Non-pigmented ciliary epithelial cell (primary cell): ENCODE measurements at places on chromosomes 5 and 9.

DNA sequence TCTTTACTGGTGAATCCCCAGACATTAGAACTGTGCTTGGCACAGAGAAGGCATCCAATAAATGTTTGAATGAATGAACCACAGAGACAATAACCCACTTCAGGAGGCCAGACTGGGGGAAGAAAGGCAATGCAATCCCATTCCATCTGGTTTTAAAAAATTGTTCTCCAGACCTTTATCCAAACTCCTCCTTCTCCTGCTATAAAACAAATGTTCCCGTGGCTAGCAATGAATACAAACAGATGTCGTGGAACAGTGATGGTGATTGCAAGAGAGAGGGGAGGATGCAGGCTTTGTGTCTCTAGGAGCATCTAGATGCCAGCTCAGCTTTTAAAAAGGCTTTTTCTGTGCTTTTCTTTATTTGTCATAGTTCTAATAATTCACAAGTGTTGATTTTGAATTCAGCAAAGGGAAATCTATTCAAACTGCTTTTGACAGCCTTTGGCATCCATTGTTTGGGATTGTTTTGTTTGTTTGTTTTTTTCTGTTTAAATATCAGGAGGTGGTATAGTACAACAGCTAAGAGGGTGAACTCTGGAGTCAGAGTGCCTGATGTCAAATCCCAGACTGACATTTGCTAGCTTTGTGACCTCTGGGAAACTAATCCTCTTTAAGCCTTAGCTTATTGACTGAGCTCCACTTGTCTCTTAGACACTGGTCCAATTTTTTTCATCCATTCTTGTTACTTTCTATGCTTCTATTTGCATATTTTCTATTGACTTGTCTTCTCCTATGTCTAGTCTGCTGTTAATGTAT is 59.1 kb downstream of the TNFSF15 start:
- DNase-seq: no peak

DNA sequence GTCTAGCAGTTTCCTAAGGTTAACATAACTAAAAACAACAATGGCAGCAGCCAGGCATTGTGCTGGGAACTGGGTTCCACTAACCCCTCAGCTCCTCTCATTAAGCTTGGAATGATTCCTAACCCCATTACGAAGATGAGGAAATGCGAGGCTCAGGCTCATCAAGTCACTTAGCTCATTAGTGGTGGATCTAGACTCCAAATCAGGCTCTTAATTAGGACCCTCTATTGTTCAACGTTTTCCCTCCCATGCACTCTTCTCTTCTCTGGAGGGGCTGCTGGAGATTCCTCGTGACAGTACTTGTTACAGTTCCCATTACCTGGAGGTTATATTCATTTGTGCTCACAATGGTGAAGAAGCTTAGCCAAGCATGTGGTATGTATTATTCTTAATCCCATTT is 6.5 kb downstream of the TAS2R1 start:
- DNase-seq: no peak

GRCh38 chr9:81826517-81826906 is 101.7 kb upstream of the SPATA31D4 start:
- DNase-seq: no peak

GRCh38 chr9:36436909-36437308 is 36.8 kb upstream of the RNF38 start:
- no peak for DNase-seq

- no peak for DNase-seq
These were observed 14.0 kb downstream of the ARL15 start for GRCh38 chr5:54296386-54296785.

- no peak for DNase-seq
These were observed 108.1 kb downstream of the SNCAIP start for GRCh38 chr5:122420091-122420490.

DNA sequence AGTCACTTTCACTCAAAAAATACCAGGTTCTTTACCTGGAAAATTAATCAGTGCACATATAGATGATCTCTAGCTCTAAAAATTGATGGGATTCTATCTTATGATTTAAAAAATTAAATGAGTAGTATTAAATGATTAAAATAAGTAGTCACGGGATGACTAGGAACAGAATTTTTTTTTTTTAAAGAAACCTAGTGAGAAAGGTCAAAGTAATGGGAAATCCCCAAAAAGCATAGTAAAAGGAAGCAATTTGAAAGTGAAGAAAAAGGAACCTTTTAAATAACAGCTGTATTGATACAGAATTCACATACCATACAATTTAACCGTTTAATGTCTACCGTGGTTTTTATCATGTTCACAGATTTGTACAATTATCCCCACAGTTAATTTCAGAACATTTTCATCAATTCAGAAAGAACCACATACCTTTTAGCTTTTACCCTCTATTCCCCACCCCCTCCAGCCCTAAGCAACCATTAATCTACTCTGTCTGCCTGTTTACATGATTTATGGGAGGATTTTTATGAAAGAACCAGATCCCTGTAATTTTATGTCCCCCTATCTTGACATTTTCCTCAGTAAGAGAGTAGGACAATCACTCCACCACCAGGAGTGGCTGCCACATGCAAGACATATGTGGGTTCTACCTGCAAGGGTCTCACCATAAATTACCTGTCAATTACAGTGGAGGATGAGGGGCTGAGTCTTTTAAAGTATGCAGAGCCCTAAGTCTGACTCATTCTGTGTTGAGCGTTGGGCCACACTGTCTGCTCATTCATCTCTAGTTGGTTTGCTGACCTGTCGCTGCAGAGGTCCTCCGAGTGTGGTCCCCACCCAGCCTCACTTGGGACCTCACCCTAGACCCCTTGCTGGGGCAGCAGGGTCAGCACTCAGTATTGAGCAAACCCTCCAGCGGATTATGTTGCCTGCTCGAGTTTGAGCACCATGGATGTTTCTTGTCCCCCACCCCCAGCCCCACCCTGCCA is 16.0 kb downstream of the ANKRD33B start:
- DNase-seq: no peak

- no peak for DNase-seq
These were observed 95.0 kb downstream of the NPR3 start for GRCh38 chr5:32805971-32806638.

DNA sequence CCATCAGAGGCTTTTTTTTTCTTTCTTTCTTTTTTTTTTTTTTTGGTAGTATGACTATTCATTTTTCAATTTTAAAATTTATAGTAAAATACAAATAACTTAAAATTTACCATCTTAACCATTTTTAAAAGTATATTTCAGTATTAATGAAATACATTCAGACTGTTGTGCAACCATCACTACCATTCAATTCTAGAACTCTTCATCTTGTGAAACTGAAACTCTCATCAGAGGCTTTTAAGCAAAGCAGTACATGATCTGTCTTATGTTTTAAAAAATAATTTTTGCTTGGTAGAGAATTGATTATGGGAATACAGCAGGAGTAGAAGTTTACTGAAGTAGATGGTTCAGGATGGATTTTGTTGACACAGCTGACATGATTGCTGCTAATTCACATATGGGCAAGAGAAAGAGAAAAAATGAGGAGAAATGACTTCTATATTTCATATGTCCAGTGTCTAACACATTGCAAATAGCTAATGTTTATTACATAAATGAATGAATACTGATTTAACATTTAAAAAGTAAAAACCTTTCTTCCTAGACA is 13.4 kb downstream of the ELOVL7 start:
- DNase-seq: no peak

DNA sequence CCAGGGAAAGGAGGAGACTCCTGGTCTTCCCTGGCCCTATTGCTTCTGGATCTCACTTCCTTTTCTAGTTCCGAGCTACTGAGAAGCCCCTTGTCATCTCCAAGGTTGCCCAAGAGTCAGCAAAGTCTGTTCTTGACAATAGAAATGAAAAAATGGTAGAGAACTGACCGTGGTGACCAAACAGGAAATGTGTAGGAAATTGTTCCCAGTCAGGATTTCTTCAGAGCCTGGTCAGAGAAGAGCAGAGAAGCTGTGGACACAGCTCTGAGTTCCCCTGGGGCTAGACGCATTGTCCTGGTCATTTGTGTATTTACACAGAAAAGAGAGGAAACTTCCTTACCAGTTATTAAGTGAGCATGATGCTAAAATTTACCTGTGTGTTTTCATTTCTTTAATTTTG is 35.6 kb downstream of the S1PR3 start:
- DNase-seq: no peak

DNA sequence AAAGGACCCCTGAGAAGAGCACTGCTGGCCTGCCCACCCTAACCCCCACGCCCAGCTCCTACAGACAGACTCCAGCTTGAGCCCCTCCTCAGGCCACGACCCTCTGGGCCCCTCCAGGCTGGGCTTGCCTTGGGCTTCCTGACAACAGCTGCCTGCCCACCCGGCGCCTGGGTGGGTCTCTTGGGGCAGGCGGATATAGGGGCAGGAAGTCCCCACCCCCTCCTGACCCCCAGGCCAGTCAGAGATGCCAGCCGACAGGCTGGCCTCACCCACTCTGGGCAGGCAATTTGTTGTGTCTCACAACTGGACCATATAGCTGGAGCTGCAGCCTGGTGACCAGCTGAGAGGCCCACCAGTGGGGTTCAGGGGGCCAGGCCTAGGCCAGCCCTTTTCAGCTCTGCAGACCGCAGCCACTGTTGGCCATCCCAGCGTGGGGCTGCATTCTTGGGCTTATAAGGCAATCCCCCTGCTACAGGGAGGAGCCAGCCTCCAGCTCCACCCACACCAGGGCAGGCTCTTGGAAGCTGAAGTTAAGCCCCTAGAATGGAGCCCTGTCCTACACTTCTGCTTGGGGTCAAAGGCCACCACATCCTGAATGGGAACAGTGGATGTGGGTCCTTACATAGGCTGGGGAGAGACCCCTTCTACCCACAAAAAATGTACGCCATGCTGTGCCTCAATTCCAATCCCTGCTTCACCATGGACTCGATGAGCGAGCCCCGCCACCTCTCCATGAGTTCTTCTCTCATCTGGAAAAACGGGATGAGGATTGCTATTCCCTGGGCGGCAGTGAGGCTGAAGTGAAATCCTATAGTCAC is 2.0 kb downstream of the PDLIM7 start:
- DNase-seq: peak; percentile 74

- DNase-seq: no peak
These were observed 61.7 kb upstream of the PSD2 start for GRCh38 chr5:139733698-139734538.

GRCh38 chr5:83983852-83984251 is 263.2 kb upstream of the HAPLN1 start:
- DNase-seq: no peak

GRCh38 chr5:133109655-133110483 is 58.1 kb downstream of the HSPA4 start:
- no peak for DNase-seq

DNA sequence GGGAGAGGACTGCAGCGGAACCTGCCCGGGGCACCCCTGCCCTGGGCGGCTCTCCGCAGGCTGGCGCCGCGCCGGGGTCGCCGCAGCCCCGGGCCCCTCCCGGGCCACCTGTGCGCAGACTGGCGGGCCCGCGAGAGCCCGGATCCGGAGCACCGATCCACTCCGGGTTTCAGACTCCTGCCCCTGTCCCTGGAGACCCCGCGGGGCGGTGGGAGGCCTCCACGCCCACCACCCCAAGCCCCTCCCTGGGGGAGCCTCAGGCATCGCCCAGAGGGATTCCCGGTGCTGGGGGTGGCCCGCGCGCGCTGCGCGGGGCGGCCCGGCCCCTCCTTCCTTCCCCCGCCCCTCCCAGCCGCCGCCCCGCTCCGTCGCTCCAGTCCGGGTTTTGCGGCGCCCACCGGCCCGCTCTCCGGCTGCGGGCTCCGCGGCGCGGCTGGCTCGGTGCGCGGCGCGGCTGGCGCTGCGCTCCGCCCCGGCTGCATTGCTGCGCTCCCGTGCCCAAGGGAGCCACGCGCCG is at the start of gene UNC5A:
Gene UNC5A, plus strand, starts transcription at position 479 of the 517 bp plus-strand sequence. CDS start 192 bp downstream, outside the sequence.
- no peak for DNase-seq

DNA sequence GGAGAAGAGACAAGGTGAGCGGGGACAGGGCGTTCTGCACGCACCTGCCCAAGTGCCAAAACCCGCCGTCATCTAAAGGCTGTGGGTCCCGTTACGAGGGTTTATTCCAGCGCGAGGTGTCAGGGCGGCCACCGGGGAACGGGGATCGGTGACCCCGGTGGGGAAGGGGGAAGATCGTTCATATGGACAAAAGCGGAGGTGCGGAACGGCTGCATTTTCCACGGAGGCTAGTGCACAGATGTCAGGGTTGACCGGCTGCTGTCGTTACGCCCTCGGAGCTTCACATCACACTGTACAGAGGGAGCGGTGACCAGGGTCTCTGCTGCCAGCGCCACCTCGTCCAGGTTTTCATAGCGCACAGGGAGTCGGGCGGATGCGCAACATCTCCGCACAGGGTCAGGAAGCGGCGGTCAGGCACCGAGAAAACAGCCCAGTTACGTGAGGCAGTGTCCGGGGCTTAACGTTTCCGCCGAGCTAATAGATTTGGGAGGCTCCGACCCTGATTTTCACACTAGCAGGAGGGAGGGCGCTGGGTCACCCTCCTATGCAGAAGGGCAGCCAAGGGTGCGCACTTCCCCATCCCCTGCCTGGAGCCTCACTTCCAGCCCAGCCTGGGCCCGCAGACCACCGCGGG is 13.5 kb downstream of the BTNL9 start:
- no peak for DNase-seq

GRCh38 chr5:73135021-73135420 is 14.6 kb downstream of the TMEM171 start:
- no peak for DNase-seq

DNA sequence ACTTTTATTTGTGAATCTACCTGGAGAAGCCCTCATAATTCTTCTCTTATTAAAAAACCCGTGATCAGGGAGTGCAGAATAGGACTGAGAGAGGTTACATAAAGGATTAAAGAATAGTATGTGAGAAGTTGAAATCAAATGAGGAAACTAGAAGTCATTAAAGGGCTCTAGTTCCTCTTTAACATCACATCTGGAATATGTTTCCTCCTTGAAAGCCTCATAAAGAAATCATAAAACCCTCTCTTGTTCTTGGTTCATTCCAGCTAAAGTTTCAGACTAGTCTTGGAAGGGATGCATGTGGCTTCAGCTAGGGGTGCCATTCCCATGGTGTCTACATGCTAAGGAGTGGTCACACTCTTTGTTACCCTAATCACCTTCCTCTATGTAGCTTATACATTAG is 5.7 kb upstream of the C5orf46 start:
- no peak for DNase-seq

GRCh38 chr9:76456202-76456926 is 2.6 kb upstream of the GCNT1 start:
- DNase-seq: peak; percentile 44

- no peak for DNase-seq
These were observed 8.9 kb upstream of the FBXO38 start for GRCh38 chr5:148374690-148375360.

GRCh38 chr5:10684303-10685086 is 76.5 kb downstream of the DAP start:
- no peak for DNase-seq

DNA sequence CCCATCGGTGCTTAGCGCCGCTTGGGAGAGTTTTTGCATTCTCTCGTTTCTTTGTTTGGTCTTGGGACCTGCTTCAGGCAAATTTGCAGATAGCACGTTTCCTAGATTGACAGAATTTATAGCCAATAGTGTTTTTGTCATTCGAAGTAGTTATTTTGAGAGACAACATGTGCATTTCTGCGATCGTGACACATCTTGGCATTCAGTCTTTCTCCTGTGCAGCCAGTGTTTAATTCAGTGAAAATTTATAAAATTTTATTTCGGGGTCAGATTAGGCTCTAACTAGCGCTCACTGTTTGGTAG is 830 bp downstream of the PRRC1 start:
- DNase-seq: no peak

- DNase-seq: no peak
These were observed at the start of gene NTNG2 for GRCh38 chr9:132161743-132162184. TSS of gene NTNG2 (plus strand) at chr9:132162058. CDS start at chr9:132166832, 4,774 bp downstream.

- DNase-seq: peak; percentile 84
These were observed 96.6 kb downstream of the VCAN start for GRCh38 chr5:83568186-83568585.

- DNase-seq: peak; percentile 35
These were observed 167.9 kb upstream of the ACTBL2 start for GRCh38 chr5:57650360-57651069.

- DNase-seq: no peak
These were observed 235.3 kb downstream of the PRDM9 start for GRCh38 chr5:23742701-23743100.
